Stimulated activated CD4-positive, alpha-beta T cell treated with anti-CD3 and anti-CD28 coated beads, Interleukin-2, amount 100 ng/mL, for 24 hours (primary cell): ENCODE measurements at places on chromosomes 5 and 9.

- no peak for DNase-seq
These were observed 26.7 kb upstream of the B4GALT1 start for GRCh38 chr9:33193818-33194217.

GRCh38 chr5:121968910-121969607 lies 7.3 kb downstream of the SRFBP1 start:
- no peak for DNase-seq

DNA sequence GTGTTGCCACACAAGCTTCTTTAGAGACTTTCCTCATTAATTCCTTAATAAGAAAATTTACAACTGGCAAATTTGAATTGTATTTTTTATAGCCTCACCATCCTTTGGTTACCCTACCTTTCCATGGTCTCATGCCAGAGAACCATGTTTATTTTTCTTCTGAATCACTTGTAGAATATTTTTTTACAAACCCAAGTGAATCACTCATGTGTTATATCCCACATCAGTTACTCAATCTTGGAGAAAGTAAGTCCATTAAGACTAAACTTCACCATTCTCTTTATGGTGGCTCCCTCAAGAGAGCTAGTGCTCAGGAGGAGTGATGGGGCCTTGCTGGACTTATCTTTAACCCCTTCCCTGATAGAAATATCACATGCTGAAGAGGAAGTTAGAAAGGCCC lies 128.9 kb downstream of the SUSD1 start:
- DNase-seq, result no peak

GRCh38 chr5:8216921-8217320 lies 348.0 kb downstream of the MTRR start:
- no peak for DNase-seq

DNA sequence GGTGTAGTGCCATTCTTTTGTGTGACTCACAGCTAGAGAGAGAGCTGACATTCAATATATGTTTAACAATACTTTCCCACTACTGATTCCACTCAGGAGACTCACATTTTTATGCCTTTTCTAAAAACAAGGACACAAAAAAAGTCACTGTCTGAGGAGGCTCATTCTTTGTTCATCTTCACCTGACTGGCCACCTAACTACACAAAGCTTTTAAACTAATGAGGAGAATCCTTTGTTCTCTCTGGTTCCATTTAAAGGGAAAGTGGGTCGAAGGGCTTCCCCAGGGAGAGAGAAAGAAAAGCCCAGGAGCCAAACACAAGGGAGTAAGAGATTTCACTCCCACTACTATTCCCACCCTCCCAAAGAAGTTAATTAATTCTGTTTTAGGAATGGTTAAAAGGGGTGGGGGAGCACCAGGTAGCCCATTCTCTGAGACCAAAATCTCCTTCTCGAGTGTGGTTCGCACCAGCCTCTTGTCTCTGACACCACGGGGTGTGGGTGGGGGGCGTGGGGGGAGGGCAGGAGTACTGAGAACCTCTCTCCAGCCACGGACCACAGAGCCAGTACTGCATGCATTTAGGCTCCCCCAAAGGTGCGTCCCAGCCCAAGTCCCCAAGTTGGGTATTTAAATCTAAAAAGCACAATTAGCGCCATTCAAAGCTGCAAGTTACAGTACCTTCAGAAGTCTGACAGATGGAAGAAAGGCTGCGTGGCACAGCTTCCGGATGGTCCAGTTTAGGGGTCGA lies 747 bp downstream of the TRPM3 start:
- DNase-seq, result no peak

DNA sequence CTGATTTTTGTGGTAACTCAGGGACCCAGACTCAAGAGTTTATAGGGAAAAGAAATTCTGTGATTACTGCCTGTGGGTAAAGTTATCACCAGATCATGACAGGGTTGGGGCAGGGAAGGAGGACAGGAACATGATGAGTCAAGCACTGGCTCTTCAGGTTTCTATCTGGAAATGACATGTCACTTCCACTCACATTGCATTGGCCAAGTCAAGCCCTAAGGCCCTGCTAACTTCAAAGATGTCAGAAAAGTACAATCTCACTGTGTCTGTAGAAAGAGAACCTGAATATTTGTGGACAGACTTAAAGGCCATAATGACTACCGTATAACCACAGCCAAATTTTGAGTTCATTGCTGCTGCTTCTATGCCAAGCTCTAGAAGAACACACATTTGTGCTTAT lies 187.7 kb downstream of the TLE4 start:
- DNase-seq, result no peak

DNA sequence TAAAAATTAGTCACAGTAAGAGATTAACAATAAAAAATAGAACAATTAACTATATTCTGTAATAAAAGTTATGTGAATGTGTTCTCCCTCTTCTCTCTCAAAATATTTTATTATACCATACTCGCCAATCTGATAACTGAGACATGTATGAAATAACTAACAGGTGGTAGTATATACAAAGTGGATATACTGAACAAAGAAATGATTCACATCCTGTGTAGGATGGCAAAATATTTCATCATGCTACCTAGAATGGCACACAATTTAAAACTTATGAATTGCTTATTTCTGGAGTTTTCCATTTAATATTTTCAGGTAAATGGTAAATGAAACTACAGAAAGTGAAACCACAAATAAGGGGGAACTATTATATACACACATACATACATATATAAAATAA lies 152.5 kb downstream of the RNF180 start:
- DNase-seq, result no peak

GRCh38 chr5:96741891-96742309 lies 65.8 kb downstream of the ERAP1 start:
- no peak for DNase-seq

- DNase-seq, result no peak
These were observed 159.9 kb downstream of the TSSK1B start for GRCh38 chr5:113274836-113275414.

GRCh38 chr5:132132138-132132537 lies 58.5 kb downstream of the CSF2 start:
- DNase-seq, result no peak

GRCh38 chr5:41636605-41637004 lies 126.2 kb upstream of the PLCXD3 start:
- no peak for DNase-seq

GRCh38 chr5:95564450-95564849 lies 9.5 kb downstream of the ARSK start:
- no peak for DNase-seq
